ENCODE measurements at places on chromosomes 5 and 9.

DNA sequence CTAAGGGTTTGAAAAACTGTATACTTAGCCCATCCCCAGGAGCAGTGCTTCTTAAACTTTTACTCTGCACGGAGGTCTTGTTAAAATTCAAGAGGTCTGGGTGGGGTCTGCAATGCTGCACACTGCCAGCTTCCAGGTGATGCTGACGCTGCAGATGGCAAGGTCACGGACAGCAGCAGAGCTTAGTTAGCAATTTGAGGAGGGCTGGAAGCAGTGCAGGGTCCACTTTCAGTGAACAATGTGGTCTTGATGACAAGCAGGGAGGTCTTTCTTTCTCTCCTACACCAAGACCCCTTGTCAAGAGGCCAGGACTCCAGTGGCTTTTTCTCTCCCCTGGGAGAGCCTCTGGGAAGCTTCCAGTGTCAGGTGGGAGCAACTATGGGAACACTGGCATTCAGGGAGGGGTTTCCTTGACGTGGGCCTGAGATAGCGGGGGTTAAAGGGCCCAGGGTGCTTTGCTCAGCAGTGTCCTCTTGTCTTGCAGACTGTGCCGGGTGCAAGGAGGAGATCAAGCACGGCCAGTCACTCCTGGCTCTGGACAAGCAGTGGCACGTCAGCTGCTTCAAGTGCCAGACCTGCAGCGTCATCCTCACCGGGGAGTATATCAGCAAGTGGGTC is 65.0 kb upstream of the AFAP1L1 start:
- H3K4me3 ChIP-seq: no peak overlapping the region
- H3K36me3 ChIP-seq: no peaks in the 10 kb centered on the region
- no peak for DNase-seq

GRCh38 chr5:119217183-119217582 is 138.6 kb upstream of the TNFAIP8 start:
- DNase-seq: no peak

GRCh38 chr5:989961-990530 is 18.6 kb upstream of the NKD2 start:
- H3K27me3 ChIP-seq: no peaks in the 10 kb centered on the region
- H3K4me3 ChIP-seq: no peak overlapping the region
- no peak overlapping the region for H3K27ac ChIP-seq
- peaks cover 9% of the 10 kb centered on the region for H3K4me1 ChIP-seq
- H3K36me3 ChIP-seq: no peaks in the 10 kb centered on the region

DNA sequence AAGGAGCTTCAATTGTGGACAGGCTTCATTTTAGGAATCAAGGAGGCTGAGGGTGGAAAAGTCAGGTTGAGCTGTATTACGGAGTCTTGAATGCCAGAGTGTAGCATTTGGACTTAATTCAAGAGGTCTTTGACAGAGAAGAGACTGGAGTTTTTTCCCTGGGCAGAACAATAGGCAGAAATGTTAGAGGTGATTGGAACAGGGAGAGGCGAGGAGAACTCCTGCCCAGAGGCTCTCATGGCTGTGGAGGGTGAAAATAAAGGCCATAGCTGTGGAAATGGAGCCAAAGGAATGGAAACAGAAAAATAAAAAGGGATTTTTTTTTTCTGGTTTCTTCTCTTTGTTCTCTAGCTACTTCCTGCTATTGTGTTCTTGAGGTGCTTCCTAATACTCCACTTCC is 3.7 kb upstream of the IFNB1 start:
- no peaks in the 10 kb centered on the region for H3K27me3 ChIP-seq
- no peak overlapping the region for H3K4me3 ChIP-seq
- H3K4me1 ChIP-seq: peaks cover 4% of the 10 kb centered on the region
- no peak for DNase-seq
- H3K36me3 ChIP-seq: no peaks in the 10 kb centered on the region
- H3K27ac ChIP-seq: no peak overlapping the region

GRCh38 chr5:128681764-128682592 is 143.9 kb upstream of the FBN2 start:
- H3K27ac ChIP-seq: no peak overlapping the region
- DNase-seq: peak; percentile 19
- H3K4me3 ChIP-seq: no peak overlapping the region
- H3K27me3 ChIP-seq: no peaks in the 10 kb centered on the region
- H3K4me1 ChIP-seq: peaks cover 6% of the 10 kb centered on the region

- H3K27me3 ChIP-seq: peaks cover 45% of the 10 kb centered on the region
- H3K4me1 ChIP-seq: peaks cover 21% of the 10 kb centered on the region
- no peak overlapping the region for H3K27ac ChIP-seq
These were observed 2.1 kb upstream of the MLLT3 start for GRCh38 chr9:20624201-20625002.

- H3K27ac ChIP-seq: no peak overlapping the region
- no peak overlapping the region for H3K4me3 ChIP-seq
- no peaks in the 10 kb centered on the region for H3K27me3 ChIP-seq
- no peak for DNase-seq
These were observed 54.6 kb downstream of the ALG2 start for GRCh38 chr9:99167119-99167518.

GRCh38 chr9:135051316-135052038 is 36.0 kb upstream of the OLFM1 start:
- no peaks in the 10 kb centered on the region for H3K27me3 ChIP-seq
- DNase-seq: no peak
- no peaks in the 10 kb centered on the region for H3K36me3 ChIP-seq

DNA sequence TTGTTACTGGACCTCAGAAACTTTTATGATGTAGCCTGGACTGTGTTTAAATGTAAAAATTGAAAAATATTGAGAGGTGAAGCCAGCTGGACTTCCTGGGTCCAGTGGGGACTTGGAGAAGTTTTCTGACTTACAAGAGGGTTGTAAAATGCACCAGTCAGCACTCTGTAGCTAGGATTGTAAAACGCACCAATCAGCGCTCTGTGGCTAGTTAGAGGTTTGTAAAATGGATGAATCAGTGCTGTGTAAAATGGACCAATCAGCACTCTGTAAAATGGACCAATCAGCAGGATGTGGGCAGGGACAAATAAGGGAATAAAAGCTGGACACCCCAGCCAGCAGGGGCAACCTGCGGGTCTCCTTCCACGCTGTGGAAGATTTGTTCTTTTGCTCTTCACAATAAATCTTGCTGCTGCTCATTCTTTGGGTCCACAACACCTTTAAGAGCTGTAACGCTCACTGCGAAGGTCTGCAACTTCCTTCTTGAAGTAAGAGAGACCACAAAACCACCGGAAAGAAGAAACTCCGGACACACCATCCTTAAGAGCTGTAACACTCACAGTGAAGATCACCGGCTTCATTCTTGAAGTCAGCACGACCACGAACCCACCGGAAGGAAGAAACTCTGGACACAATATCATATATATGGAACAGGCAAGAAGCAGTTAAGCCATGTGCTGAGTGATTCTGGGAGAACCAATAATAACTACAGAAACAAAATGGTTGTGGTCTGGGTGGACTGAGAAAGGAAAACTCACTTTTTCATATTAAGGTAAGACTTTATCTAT is 201.3 kb downstream of the GABRG2 start:
- no peak for DNase-seq
- H3K27me3 ChIP-seq: no peaks in the 10 kb centered on the region
- no peaks in the 10 kb centered on the region for H3K36me3 ChIP-seq
- H3K27ac ChIP-seq: no peak overlapping the region

DNA sequence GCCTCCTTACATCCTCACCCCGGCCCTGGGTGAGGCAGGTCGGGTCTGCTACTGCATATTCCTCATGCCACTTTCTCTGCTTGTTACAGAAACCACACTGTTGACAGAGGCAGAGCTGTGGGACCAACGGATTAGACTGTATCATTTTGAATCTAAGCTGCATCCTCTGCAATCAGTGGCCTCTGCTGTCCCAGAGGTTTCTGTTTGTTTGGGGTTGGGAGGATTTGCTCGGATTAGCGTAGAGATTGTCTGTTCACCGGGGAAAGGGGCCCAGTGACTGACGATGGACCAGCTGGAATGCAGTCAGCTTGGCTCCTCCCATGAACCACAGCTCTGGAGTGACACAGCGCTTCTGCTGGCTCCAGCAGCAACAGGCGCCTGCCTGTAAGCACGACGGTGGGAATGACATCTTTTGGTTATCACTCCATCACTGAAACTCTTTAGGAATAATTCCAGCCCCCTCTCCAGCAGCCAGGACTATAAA is 37.3 kb upstream of the ADRA1B start:
- H3K4me3 ChIP-seq: no peak overlapping the region
- no peaks in the 10 kb centered on the region for H3K27me3 ChIP-seq
- no peak overlapping the region for H3K27ac ChIP-seq
- peaks cover 20% of the 10 kb centered on the region for H3K4me1 ChIP-seq

- peaks cover 100% of the 10 kb centered on the region for H3K27me3 ChIP-seq
- H3K4me3 ChIP-seq: peak overlapping the region; percentile 57
- no peaks in the 10 kb centered on the region for H3K36me3 ChIP-seq
These were observed 597.3 kb upstream of the SGCD start for GRCh38 chr5:155729684-155730059.

DNA sequence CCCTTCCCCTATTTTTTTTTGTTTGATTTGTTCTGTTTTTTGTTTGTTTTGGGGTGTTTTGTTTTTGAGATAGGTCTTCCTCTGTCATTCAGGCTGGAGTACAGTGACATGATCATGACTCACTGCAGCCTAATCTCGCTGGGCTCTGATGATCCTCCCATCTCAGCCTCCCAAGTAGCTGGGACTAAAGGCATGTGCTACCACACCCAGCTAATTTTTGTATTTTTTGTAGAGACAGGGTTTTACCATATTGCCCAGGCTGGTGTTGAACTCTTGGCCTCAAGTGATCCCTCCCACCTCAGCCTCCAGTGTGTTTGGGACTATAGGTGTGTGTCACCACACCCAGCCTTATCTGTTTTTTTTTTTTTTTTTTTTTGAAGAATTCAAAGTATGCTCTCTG is 605.4 kb downstream of the DNAH5 start:
- no peaks in the 10 kb centered on the region for H3K27me3 ChIP-seq
- DNase-seq: no peak
- no peaks in the 10 kb centered on the region for H3K4me1 ChIP-seq
- H3K4me3 ChIP-seq: no peak overlapping the region

GRCh38 chr5:173042763-173043107 is 13.4 kb upstream of the CREBRF start:
- H3K4me3 ChIP-seq: no peak overlapping the region
- peaks cover 10% of the 10 kb centered on the region for H3K4me1 ChIP-seq
- no peaks in the 10 kb centered on the region for H3K36me3 ChIP-seq
- no peak overlapping the region for H3K27ac ChIP-seq
- DNase-seq: no peak
